ENCODE measurements at places on chromosomes 13 and 19. TPM values are rescaled to one million over a fixed set of nuclear protein-coding genes. Genes with fewer than 3 reads are reported as not detected.

DNA sequence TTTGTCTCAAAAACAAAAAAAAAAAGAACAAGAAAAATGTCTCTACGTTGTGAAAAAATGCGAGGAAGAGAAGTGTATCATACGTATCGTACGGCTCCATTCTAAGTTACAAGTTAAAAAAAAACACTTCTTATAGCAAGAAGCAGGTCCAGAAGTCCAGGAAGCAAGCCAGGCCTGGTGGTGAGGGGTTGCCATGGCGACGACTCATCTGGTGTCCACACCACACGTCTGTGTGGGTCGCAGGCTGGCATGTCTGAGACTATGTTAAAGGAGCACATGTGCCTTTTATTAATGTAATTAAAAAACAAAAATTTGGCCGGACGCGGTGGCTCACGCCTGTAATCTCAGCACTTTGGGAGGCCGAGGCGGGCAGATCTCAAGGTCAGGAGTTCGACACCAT is 5.9 kb downstream of the MED16 start:
- no peak for DNase-seq

GRCh38 chr19:11422163-11423065 is 3.3 kb upstream of the RGL3 start:
- DNase-seq: peak; percentile 82

DNA sequence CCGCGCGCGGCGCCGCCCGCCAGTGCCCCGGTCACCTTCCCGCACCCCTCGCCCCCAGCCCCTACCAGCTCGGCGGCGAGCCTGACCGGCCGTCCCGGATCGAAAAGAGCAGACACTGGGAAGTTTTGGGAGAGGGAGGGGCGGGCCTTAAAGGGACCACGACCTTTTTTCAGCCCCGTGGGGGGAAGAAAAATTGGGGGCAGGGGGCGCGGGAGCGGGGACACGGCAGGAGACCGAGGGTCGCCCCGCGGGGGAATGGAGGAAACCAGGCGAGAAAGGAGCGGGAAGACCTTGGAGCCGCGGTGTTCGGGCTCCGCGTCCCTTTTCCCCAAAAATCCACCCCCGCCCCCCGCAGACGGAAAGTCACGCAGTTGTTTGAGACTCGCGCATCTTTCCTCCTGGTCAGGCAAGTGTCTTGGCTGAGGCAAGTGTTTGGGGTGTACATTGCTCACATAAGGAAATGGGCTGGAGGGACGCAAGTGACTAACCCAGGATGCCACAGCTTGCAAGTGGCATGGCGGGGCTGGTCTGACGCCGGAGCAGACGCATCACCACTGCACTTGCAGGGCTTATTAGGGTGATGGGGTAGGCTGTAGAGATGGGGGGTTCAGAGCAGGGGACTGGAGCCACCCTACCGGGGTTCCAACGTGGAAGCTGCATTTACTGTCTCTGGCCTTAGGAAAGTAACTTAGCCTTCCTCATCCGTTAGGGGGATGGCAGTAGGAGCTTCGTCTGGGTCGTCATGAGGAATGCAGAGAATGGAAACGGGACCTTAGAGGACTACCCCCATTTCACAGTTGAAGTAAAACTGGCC is 2.7 kb upstream of the HNRNPL start:
- no peak for DNase-seq

DNA sequence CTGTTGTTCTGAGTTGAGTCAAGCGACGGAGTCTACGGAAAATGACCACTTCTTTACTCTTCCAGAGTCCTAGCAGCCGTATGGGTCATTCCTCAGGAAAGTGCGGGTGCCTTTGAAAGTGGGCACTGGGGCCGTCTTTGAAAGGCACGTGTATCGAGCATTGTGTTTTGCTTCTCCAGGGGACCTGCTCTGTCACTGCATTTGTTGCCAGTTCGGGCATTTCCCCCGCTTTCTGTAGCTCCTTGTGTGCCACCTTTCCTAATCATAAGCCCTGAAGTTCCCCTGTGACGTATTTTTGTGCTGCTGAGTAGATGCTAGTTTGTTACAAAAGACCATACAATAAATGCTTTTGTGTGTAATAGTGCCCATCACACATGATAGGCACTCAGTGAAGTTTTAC is 24.4 kb downstream of the SPATA13 start:
- no peak for DNase-seq

DNA sequence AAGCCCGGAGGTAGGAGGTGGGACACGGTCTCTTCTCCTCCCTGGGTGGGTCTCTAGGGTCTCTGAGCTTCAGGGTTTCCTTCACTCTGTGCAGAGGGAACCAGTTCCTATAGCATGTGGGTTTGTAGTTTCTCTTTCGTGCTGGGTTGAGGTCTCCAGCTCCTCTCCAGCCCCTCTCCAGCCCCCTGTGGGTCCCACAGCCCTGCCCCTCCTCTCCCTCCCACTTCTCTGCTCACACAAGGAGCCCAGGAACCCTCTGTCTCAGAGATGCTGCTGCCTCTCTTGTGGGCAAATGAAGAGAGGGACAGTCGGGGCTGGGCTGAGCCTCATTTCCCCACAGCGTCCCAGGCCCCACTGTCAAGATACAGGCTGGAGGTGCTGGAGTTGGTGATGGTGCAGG is 1.4 kb downstream of the SIGLEC7 start:
- DNase-seq: no peak

DNA sequence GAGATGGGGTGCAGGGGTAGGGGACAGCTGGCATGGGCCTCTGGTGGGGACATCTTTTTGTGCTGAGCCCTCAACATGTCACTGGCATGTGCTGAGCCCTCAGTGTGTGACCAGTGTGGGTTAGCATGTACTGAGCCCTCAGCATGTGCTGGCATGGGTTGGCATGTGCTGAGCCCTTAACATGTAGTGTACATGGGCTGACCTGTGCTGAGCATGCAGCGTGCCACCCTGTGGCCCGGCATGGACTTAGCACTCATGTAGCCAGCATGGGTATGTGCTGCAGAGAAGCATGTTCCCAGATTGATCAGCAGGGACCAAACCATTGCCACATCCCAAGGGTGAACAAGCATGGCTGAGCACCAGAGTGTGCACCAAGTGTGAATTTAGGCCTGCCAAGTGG is 11.5 kb downstream of the HIPK4 start:
- no peak for DNase-seq

GRCh38 chr19:46660008-46660517 is 919 bp downstream of the DACT3 start:
- DNase-seq: no peak

GRCh38 chr19:28615546-28615916 is 597.4 kb downstream of the UQCRFS1 start:
- no peak for DNase-seq

DNA sequence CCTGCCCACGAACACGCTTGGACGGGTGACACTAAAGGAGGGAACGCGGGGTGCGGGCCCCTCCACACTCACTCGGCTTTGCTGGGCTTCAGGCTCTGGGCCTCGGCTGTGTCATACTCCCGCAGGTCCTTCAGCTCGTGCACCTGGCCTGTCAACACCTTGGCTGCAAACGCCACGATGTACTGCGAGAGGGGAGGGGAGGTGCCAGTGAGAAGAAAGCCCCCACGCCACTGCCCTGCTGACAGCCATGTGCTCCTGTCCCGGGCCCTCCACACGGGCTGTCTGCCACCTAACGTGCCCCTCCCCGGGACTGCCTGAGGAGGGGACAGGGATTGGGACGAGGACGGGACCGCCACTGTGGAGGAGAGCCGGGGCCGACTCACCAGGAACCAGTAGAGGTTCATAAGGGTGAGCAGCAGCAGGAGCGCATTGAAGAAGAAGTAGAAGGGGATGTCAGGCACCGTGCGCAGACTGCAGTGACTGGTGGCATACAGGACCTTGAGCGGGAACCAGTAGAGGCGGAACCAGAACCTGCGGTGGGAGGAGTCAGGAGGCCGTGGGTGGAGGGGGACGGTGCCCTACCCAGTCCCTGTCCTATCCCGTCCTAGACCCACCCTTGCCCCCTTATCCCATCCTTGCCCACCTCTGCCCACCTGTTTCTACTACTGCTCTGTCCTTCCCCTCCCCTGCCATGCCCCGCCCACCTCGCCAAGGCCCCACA is 16.9 kb downstream of the CERS1 start:
- no peak for DNase-seq

DNA sequence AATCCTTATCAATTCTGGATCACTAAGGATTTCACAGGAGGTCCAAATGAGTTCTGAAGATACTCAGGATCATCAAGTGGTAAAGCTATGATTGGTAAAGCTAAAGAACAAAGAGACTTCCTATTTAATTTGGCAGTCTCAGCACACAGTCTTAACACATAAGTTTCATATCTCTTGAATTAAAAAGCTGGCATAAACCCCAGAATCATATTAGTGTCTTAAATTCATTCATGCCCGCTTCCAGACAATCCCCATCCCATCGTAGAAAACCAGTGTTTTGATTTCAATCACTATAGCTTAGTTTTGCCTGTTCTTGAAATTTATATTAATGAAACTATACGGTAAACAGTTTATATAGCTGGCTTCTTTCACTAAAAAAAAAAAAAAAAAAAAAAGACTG is 278.7 kb downstream of the DIAPH3 start:
- no peak for DNase-seq

GRCh38 chr19:28989739-28990138 is 223.2 kb downstream of the UQCRFS1 start:
- DNase-seq: no peak

DNA sequence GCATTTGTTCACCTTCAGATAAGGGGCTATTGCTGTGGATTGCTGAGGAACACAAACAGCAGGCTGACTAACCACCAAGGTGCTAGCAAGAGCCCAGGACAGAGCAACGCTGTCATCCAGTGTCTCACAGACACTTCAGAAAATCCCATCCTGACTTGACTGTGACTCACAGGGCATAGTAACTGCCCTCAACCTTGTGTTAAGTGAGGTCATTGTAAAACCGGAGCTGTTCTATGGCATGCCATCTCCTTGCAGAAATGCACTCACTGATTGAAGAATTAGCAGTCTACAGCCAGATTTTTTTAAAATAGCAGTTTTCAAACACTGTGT is 51.1 kb downstream of the TNFRSF19 start:
- peak; percentile 92 for DNase-seq

Gene TNFRSF19
- 0.78 TPM for total RNA-seq

Gene FLT3
- not detected for total RNA-seq

Gene GRWD1
- 59.6 TPM for total RNA-seq

Gene UPK1A
- total RNA-seq: not detected
